ENCODE measurements at places on chromosomes 1 and 21. TPM values are rescaled to one million over a fixed set of nuclear protein-coding genes. Genes with fewer than 3 reads are reported as not detected.

Gene FNBP1L
- total RNA-seq, result 8.9 TPM

Gene DMRTA2
- total RNA-seq, result 0.14 TPM

Gene HPCAL4
- total RNA-seq, result 0.24 TPM

Gene PCP4L1
- 2.4 TPM for total RNA-seq

Gene CHI3L1
- 7.4 TPM for total RNA-seq

GRCh38 chr1:23639460-23640095 lies 52.0 kb upstream of the RPL11 start:
- H3K27me3 ChIP-seq, result no peaks in the 10 kb centered on the region
- H3K4me3 ChIP-seq, result no peak overlapping the region
- H3K4me1 ChIP-seq, result peaks cover 63% of the 10 kb centered on the region
- no peaks in the 10 kb centered on the region for H3K36me3 ChIP-seq
- no peak for DNase-seq
- peak overlapping the region; percentile 20 for H3K27ac ChIP-seq

DNA sequence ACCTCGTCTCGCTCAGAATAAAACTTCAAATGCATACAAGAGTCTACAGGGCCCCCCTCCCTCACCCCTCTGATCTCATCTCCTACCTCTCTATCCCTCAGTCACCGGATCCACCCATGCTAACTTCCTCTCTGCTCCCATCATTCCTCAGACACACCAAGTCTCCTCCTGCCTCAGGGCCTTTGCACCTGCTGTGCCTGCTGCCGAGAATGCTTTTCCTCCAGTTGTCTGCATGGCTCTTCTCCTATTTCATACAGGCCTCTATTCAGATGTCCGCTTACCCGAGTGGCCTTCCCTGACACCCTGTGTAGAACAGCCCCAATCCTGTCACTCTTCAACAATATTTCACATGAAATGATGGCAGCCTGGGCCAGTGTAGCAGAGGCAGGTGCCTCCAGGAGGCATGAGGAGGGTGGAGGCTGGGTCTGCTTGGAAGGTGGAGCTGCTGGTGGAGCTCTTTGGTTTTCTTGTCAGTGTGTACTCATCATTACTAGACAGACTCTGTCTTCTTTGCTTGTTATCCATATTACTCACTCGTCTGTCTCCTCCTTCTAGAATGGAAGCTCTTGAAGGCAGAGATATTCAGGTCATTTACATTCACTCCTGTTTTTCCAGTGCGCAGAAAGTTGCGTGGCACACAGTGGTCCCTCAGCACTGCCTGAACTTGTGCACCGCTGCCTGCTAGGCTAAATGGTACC lies 4.2 kb downstream of the SH2D2A start:
- H3K27ac ChIP-seq, result no peak overlapping the region
- H3K4me3 ChIP-seq, result no peak overlapping the region
- H3K36me3 ChIP-seq, result peaks cover 38% of the 10 kb centered on the region
- no peak for DNase-seq
- H3K27me3 ChIP-seq, result no peaks in the 10 kb centered on the region

GRCh38 chr1:41501581-41501980 lies 17.1 kb upstream of the EDN2 start:
- H3K4me3 ChIP-seq, result no peak overlapping the region
- peaks cover 5% of the 10 kb centered on the region for H3K4me1 ChIP-seq
- no peaks in the 10 kb centered on the region for H3K36me3 ChIP-seq
- peaks cover 7% of the 10 kb centered on the region for H3K27me3 ChIP-seq
- no peak overlapping the region for H3K27ac ChIP-seq

DNA sequence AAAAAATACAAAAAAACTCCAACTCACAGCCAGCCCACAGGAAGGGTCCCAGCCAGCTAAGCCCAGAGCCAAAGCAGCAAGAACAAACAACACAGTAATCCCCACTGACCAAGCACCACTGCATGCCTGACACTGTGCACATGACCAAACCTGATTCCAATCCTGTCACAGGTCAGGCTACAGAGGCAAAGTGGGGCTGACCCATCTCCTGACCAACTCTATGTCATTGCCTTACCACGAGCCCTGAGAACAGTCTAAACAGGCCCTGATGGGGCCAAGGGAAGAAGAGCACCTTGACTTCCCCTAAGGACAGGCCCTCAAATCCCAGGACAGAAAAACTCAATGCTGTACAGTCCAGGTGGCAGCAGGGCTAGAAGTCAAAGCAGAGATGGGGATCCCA lies 2.4 kb downstream of the LSS start:
- H3K27me3 ChIP-seq, result no peaks in the 10 kb centered on the region
- peaks cover 17% of the 10 kb centered on the region for H3K36me3 ChIP-seq
- no peak overlapping the region for H3K4me3 ChIP-seq

- DNase-seq, result no peak
- no peak overlapping the region for H3K4me3 ChIP-seq
- no peaks in the 10 kb centered on the region for H3K27me3 ChIP-seq
- H3K4me1 ChIP-seq, result no peaks in the 10 kb centered on the region
- H3K36me3 ChIP-seq, result no peaks in the 10 kb centered on the region
These were observed 256.6 kb downstream of the DYRK1A start for GRCh38 chr21:37623183-37623582.

GRCh38 chr1:108053270-108054013 lies 88.5 kb upstream of the VAV3 start:
- H3K4me1 ChIP-seq, result peaks cover 36% of the 10 kb centered on the region
- H3K4me3 ChIP-seq, result no peak overlapping the region
- no peaks in the 10 kb centered on the region for H3K27me3 ChIP-seq
- H3K27ac ChIP-seq, result no peak overlapping the region

DNA sequence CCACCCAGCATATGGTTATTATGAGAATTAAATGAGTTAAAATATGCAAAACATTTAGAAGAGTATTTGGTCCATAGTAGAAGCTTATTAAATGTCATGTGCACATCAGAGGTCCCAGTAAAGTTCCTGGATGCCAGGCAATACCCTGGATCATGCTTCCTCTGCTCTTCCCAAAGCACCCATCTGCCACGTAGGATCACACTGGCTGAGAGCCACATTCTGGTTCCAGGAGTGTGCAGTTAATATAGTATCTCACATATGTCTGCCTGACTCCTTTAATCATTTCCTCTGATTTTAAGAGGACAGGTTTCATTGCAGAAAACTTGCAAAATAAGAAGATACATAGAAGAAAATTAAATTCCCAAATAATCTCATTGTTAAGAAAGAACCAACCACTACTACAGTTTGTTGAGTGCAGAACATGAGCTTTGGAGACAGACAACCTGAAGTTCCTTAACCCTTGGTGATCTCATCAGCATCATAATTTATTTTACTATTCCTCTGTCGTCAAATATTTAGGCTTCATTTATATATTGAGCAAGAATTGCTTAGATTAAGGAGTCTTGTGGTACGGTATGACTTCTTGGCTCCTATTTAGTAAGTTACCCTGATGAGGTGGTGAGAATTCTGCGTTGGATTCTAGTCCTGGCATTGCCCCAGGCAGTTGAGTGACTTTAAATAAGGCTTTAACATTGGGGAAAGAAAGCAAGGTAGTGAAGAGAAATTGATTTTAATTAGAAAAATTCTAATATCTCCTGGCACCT lies 12.3 kb downstream of the SGIP1 start:
- no peaks in the 10 kb centered on the region for H3K36me3 ChIP-seq
- DNase-seq, result no peak
- no peak overlapping the region for H3K27ac ChIP-seq
- no peaks in the 10 kb centered on the region for H3K27me3 ChIP-seq

GRCh38 chr1:248686815-248687214 lies 15.8 kb downstream of the OR14I1 start:
- no peaks in the 10 kb centered on the region for H3K27me3 ChIP-seq
- H3K27ac ChIP-seq, result no peak overlapping the region
- H3K4me1 ChIP-seq, result no peaks in the 10 kb centered on the region
- DNase-seq, result no peak
- no peaks in the 10 kb centered on the region for H3K36me3 ChIP-seq

GRCh38 chr21:33355996-33356395 lies 31.2 kb downstream of the IFNAR1 start:
- H3K27ac ChIP-seq, result peak overlapping the region; percentile 8
- peaks cover under 1% of the 10 kb centered on the region for H3K4me1 ChIP-seq
- H3K4me3 ChIP-seq, result no peak overlapping the region

- H3K4me1 ChIP-seq, result no peaks in the 10 kb centered on the region
- no peak overlapping the region for H3K4me3 ChIP-seq
- H3K27me3 ChIP-seq, result no peaks in the 10 kb centered on the region
- H3K36me3 ChIP-seq, result no peaks in the 10 kb centered on the region
These were observed 98.3 kb upstream of the ARHGEF16 start for GRCh38 chr1:3355894-3356826.

GRCh38 chr1:41598325-41598724 lies 113.8 kb upstream of the EDN2 start:
- H3K4me3 ChIP-seq, result no peak overlapping the region
- no peaks in the 10 kb centered on the region for H3K27me3 ChIP-seq
- H3K27ac ChIP-seq, result no peak overlapping the region
- H3K4me1 ChIP-seq, result no peaks in the 10 kb centered on the region
- no peaks in the 10 kb centered on the region for H3K36me3 ChIP-seq

- no peak overlapping the region for H3K4me3 ChIP-seq
- peaks cover 40% of the 10 kb centered on the region for H3K36me3 ChIP-seq
- DNase-seq, result no peak
- H3K27me3 ChIP-seq, result no peaks in the 10 kb centered on the region
These were observed 73.3 kb downstream of the MRPL37 start for GRCh38 chr1:54273092-54273794.

DNA sequence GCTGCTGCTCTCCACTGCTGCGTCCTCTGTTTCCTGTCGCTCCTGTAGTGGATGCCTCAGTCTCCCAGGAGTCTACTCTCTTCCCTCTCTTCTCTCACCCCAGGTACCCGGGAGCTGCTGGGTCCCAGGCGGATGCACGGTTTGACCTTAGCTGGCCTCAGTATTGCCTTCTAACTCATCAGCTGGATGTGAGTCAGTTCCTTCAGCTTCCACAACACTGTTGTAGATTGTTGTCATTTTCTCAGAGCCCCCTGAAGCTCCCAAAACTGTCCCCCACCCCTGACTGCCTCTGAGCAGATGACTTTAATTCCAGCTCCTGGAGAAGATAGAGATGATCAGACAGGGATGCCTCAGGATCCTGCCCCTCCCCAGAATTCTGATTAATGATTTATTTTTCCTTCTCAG lies 7.2 kb downstream of the CNIH3 start:
- H3K36me3 ChIP-seq, result no peaks in the 10 kb centered on the region
- DNase-seq, result no peak
- H3K4me1 ChIP-seq, result peaks cover 24% of the 10 kb centered on the region
- peaks cover 16% of the 10 kb centered on the region for H3K27me3 ChIP-seq

- no peaks in the 10 kb centered on the region for H3K4me1 ChIP-seq
- H3K27me3 ChIP-seq, result no peaks in the 10 kb centered on the region
- peaks cover 9% of the 10 kb centered on the region for H3K36me3 ChIP-seq
- no peak overlapping the region for H3K4me3 ChIP-seq
- no peak for DNase-seq
- no peak overlapping the region for H3K27ac ChIP-seq
These were observed 54.4 kb downstream of the MPZL1 start for GRCh38 chr1:167776151-167776550.

DNA sequence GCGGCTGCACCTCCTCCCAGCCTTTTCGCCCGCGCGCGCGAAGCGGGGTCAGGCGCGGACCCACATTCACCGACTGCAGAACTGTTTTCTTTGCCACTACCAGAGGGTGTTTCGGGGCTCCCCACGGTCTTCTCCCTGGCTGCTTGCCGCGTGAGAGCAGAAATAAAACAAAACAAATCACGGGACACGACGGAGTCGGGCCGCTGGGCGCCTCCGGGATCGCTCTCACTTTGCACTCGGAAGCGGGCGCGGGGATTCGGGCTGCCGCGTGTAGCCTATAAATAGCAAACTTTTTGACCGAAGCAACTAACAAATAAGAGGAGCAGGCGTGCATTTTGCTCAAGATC lies 412.3 kb upstream of the ESRRG start:
- peak overlapping the region; percentile 16 for H3K4me3 ChIP-seq
- H3K4me1 ChIP-seq, result no peaks in the 10 kb centered on the region
- no peaks in the 10 kb centered on the region for H3K36me3 ChIP-seq
- no peak overlapping the region for H3K27ac ChIP-seq
- no peak for DNase-seq
- peaks cover 62% of the 10 kb centered on the region for H3K27me3 ChIP-seq

DNA sequence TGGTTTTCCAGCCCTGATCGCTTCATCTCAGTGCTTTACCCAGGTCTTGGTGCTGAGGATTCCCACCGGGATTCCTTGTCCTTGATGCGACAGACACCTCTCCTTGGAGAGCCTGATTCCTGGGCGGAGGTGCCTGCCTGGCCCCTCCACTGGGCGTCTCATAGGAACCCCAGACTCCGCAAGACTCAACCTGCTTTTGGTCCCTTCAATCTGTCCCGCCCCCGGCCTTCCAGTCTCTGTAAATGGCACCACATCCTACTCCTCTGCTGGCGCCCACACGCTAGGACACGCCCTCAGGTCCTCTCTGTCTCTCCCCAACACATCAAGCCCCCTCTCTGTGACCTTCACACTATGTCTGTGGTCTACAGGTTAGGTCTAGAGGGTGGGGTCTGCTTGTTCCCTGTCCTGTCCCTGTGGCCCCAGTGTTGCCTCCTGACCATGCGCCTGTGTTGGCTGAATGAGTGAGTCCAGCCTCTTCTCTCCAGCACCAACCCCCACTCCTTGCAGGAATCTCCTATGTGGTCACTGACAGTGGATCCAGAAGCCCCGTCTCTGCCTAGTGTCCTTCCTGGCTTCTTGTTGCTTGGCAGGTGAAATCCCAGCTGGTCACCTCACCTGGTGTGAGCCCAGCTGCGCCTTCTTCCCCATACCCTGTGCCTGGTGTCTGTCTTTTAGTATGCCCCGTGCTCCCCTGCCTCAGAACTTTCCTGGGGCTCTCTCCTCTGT lies 119.7 kb upstream of the C1orf174 start:
- H3K4me3 ChIP-seq, result no peak overlapping the region
- no peaks in the 10 kb centered on the region for H3K4me1 ChIP-seq
- no peak overlapping the region for H3K27ac ChIP-seq
- no peaks in the 10 kb centered on the region for H3K36me3 ChIP-seq
- DNase-seq, result no peak
- H3K27me3 ChIP-seq, result no peaks in the 10 kb centered on the region

GRCh38 chr1:223135176-223135942 lies 7.7 kb downstream of the TLR5 start:
- DNase-seq, result no peak
- no peaks in the 10 kb centered on the region for H3K4me1 ChIP-seq
- H3K27ac ChIP-seq, result peak overlapping the region; percentile 49
- no peaks in the 10 kb centered on the region for H3K36me3 ChIP-seq

DNA sequence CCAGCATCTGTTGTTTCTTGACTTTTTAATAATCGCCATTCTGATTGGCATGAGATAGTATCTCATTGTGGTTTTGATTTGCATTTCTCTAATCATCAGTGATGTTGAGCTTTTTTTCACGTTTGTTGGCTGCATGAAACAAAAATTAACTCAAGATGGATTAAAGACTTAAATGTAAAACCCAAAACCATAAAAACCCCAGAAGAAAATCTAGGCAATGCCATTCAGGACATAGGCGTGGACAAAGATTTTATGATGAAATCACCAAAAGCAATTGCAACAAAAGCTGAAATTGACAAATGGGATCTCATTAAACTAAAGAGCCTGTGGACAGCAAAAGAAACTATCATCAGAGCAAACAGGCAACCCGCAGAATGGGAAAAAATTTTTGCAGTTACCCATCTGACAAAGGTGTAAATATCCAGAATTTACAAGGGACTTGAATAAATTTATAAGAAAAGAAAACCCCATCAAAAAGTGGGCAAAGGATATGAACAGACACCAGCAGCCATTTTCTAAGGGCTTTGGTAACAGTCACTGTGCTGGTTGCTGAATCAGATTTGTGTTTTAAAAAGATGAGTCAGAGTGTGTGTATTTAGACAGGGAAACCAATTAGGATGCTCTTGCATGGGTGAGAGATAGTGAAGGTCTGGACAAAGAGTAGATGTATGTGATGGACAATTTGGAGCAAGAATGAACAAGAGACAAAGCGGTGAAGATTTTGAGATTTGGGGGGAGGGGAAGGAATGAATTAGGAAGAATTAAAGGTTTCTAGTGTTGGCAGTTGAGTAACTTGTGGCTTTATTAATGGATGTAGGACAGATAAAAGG lies 110.7 kb downstream of the RYR2 start:
- no peaks in the 10 kb centered on the region for H3K36me3 ChIP-seq
- no peaks in the 10 kb centered on the region for H3K27me3 ChIP-seq
- H3K4me3 ChIP-seq, result no peak overlapping the region
- H3K27ac ChIP-seq, result no peak overlapping the region
